ENCODE measurements at places on chromosomes 1 and 21.

DNA sequence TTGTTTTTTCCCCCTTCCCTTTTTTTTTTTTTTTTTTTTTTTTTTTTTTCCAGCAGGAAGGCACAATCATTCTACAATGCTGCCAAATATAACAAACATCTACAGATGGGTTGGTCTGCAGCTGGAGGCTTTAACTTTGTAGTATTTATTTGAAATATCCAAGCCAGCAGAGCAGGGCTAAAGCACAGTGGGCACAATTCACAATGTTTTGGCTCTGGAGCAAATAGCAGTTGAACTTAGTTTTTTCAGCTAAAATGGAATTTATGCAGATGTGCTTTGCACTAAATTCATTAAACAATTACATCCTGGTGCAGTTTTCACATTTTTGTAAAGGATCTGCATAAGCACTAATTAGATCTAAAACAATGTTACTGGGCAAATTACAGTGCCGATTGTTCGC, 39.8 kb upstream of the ZBTB18 start:
- DNase-seq, result no peak

- no peak for DNase-seq
These were observed 3.8 kb upstream of the LRRC47 start for GRCh38 chr1:3799976-3800685.

- DNase-seq, result no peak
These were observed 777 bp downstream of the LRRC41 start for GRCh38 chr1:46302641-46303037.

- DNase-seq, result no peak
These were observed 438.9 kb downstream of the CAMTA1 start for GRCh38 chr1:7224081-7224534.

DNA sequence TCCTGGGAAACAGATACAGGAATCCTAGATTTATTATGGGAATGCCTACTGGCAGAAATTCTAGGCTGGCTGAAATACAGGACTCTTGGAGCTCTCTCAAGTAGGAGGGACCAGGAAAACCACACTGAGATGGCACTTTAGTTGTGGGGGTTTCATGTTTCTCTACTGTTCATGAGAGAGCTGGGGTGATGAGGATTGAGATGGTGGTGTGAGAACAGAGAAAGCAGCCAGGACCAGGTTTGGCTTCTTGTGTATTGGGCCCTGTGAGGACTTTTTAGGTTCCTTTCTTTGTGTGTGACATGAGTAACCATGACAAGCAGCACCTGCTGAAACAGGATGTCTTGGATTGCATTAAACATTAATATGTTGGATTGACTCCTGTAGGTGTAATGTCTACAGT, 4.9 kb downstream of the ARID1A start:
- DNase-seq, result peak; percentile 33
